ENCODE measurements at places on chromosomes 4 and X.
A peak's percentile ranks its signal among the peaks of the same experiment; 100 is the strongest.

DNA sequence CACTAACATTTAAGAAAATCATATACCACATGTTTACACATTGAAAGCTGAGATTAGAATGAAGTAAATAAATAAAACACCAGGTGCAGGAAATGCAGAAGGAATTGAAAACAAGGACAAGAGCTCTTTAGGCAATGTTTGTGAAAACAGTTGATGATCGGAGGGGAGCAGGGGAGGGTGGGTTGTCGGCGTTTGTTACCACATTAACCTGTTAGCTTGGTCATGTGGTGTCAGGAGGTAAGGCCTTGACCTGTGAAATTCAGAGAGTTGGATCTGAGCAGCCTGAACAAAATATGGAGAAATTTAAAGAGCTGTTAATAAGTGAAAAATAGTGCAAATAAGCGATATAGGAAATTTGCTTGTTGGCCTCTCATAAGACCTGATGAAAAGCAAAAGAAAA, 759.9 kb downstream of the PDHA2 start:
- DNase-seq, result peak; percentile 77

DNA sequence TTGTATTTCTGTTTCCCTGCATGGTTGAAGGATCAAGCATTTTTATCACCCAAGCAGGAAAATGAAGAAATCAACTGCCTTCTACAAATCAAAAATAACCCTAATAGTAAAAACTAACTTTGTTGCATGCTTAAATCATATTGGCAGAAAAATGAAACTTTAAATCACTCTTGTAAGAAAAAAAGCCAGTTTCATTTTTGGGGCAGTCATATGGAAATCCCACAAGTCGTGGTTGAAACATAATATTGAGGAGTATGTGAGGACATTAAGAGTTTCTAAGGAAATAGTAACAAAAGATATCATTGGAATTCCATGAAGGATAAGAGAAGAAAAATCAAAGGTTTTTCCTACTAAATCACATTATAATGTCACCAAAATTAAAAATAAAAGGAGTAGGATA, 8.4 kb downstream of the TEC start:
- DNase-seq, result no peak

DNA sequence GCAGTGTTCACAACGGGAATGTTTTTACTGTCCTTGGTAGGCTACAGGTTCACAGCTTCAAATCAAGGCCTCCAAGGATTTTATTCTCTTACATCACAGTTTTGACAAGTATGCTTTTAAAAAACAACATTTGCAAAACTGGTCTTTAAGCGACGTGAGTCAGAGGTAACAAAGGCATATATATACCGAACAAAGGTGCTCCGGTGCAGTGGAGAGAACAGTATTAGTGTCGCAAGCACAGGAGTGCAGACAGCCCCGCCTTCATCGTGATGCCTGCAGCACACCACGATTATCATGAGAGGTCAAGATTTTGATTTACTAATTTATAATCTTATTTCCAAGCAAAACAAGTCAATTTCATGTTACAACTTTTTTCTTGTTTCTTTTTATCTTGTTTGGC, 90.8 kb downstream of the GATB start:
- DNase-seq, result no peak

GRCh38 chr4:88757776-88758175, 60.1 kb upstream of the NAP1L5 start:
- DNase-seq, result no peak

DNA sequence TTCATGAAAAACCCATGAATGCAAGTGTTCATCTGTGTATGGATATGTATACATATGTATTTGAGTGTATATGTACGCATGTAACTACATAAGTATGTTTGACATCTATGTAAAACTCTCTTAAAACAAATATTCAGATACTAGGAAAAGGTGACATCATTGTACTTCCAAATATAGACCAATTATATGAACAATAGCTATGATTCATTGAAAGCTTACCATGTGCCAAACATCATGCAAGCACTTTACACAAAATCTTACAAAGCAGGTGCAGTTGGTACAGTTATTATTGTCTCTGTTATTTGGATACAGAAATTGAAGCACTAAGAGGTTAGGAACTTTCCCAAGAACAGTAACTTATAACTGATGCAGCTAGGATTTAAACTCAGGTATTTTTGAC, 21.4 kb downstream of the MAGEB17 start:
- DNase-seq, result peak; percentile 68

- DNase-seq, result peak; percentile 11
Observed at GRCh38 chrX:37646254-37646653, 39.3 kb upstream of the XK start.

GRCh38 chrX:130575831-130576389, 174.1 kb downstream of the RBMX2 start:
- DNase-seq, result peak; percentile 76

DNA sequence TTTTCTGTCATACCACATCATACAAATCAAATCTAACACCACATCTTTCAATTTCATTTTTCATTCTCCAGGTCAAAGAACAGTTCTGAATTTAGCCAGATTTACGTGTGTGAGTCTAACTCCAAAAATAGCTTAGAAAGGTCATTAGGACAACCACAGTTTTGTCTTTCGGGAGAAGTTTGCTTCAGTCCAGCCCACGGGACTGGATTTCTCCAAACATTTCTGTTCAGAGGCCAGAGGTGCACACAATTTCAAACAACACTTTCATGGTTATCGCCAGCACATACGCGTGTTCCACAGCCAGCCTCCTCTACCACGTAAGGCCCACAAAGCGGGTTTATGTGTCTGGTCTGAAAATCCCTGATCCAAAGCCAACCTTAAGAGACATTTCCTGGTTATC, 65.9 kb downstream of the VEGFC start:
- DNase-seq, result no peak

GRCh38 chr4:107818301-107818910, 6.3 kb upstream of the SGMS2 start:
- peak; percentile 7 for DNase-seq

- DNase-seq, result peak; percentile 91
Observed at GRCh38 chr4:6221851-6222760, 21.8 kb upstream of the JAKMIP1 start.
